Activated effector memory CD4-positive, alpha-beta T cell treated with anti-CD3 and anti-CD28 coated beads, Interleukin-2, amount 50 U/mL, for 16 hours (primary cell): ENCODE measurements at places on chromosomes 11 and 22.

DNA sequence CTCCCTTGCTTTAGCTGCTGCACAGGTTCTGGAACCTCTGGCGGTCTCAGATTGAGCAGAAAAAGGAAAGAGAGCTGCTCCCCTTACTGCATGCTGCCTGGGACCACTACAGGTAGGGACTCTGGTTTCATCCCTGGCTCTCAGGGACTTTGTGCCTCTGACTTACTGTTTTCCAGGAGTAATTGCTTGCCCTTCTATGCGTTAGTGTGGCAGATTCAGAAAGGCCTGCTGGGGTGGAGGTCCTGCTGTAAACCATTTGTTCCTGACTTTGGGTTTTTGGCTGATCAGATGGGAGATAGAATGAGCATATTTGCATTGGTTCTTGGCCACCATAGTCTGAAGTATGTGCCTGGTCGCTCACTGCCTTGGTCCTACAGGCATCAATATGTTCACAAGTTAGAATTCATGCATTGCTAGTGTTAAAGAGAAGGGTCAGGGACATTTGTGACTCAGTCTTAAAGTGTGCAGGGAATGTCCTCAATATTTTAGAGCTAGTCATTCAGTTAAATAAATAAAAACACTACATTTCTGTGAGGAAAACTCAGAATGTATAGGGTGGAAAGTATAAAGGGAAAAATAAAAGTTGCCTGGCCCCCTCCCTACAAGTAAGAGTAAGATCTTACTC is 78.0 kb downstream of the PISD start:
- no peak for DNase-seq

DNA sequence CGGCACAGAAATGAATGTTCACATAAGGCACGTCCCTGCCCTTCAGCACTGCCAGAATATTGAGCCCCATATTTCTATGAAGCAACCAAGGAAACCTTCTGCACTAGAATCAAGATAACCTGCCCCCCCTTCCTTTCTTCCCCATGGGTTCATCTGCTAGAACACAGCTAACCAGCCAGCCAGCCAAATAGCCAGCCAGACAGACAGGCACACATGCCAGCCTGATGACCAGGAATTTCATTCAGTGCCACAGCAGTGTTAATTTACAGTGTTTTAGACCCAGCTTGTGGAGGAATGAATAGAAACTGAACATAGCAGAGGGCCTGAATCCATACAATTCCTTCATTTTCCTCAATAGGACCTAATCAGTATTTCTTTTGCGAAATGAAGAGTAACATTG is 57.0 kb downstream of the TENM4 start:
- no peak for DNase-seq

DNA sequence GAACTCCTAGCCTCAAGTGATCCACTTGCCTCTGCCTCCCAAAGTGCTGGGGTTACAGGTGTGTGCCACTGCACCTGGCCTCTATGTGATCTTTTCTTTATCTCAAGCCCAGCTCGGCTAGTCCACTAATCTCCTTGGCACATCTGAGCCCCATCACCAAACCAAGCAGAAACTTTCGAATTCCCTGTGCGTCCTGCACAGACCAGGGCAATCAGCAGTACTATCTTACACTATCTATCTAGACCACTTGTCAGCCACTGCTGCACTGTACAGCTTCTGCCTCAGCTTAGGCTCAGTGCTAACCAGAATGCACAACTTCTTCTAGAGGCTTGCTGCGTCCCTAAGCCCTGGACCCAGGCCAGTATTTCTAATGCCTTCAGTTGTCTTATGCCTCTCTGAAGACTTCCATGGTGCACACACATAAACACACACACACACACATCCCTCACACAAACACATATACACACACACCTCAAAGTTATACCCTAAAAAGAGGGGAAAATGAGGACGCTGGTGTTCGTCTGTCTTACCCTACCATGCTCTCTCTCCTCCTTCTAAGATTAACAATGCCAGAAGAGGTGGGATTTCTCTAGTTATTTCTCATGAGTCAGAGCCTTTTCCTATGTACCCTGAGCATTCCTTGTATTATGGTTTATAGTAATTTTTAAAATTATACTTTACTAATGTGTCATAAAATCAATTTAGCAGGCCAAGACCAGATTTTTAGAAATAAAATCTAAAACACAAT is 59.3 kb upstream of the FAM181B start:
- DNase-seq, result no peak

GRCh38 chr11:60307507-60308195 is 19.4 kb upstream of the MS4A6E start:
- no peak for DNase-seq

DNA sequence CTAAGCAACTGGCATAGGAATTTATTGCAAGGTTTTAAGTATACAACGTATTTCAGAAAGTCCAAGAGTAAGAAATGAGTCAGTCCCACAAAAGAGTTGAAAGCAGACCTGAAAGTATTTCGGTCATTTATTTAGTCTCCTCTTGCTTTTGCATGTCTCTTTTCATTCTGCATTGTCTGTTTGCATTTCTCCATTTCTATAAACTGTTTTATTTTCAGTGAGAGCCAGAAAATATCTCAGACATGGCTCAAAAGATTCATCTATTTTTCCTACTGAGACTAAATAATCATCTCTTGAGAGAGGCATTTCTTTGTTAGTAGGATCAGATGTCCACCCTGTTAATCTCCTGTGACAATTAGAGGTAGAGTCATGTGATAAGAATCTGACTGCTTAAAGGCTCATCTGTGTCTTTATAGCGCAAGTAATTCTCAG is 219.1 kb upstream of the CCDC179 start:
- no peak for DNase-seq

DNA sequence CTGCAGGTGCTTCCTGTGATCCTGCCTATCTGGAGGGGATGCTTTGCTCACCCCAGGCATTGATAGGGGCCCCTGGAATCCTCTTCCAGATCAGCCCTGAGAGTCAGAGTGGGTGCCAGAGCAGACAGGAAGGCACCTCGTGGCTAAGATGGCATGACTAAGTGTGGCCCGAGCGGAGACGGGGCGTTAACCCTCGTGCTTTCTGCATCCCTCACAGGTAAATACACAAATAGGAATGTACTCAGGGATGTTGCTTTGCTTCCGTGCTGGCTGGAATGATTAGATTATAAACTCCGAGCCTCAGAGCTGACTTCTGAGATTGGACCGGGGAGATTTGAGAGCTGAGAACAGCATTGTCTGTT is 312.7 kb upstream of the B3GAT1 start:
- DNase-seq, result no peak

DNA sequence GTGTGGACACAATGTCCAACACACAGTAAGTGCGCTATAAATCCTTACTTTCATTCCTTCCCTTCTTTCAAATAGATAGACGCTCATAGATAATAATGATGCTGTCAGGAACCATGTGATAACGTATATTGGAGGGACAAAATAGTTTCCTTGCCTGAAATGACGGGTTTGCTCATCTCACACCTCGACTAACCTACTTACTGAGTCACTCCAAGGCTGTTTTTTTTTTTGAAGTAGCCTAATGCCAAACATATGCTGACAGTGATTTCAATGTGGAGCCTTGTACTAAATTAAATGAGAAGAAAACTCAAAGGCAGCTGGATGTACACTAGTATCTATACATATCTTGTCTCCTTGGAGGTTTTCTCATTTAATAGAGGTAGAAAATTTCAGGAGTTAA is 400.5 kb downstream of the NELL1 start:
- DNase-seq, result no peak

- no peak for DNase-seq
These were observed 119.9 kb upstream of the RASSF10 start for GRCh38 chr11:12889243-12889642.

DNA sequence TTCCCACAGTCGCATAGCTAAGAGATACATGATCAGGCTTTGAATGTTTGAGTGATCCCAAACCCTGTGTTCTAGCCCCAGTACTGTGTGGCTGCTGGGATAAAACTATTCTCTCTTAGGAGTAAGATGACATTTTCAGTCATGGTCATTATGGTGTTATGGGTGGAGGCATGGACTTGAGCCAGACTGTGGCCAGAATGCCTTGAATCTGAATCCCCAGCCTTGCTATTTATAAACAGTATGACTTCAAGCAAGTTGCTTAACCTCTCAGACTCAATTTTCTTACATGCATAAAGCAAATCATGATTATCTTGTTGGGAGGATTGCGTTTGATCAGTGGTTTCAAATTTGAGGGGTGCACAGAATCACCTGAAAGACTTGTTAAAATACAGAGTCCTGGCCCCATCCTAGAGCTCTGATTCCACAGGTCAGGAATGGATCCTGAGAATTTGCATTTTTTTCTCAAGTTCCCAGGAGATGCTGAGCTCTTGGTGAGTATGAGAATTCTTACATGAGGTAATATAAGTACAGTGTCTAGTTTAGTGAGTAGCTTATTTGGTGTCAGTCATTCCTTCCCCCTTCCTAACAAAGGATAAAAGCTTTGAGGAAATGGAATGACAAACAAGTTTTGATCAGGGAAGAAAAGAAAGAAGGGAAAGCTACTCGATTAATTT is 571.7 kb downstream of the METTL15 start:
- no peak for DNase-seq

DNA sequence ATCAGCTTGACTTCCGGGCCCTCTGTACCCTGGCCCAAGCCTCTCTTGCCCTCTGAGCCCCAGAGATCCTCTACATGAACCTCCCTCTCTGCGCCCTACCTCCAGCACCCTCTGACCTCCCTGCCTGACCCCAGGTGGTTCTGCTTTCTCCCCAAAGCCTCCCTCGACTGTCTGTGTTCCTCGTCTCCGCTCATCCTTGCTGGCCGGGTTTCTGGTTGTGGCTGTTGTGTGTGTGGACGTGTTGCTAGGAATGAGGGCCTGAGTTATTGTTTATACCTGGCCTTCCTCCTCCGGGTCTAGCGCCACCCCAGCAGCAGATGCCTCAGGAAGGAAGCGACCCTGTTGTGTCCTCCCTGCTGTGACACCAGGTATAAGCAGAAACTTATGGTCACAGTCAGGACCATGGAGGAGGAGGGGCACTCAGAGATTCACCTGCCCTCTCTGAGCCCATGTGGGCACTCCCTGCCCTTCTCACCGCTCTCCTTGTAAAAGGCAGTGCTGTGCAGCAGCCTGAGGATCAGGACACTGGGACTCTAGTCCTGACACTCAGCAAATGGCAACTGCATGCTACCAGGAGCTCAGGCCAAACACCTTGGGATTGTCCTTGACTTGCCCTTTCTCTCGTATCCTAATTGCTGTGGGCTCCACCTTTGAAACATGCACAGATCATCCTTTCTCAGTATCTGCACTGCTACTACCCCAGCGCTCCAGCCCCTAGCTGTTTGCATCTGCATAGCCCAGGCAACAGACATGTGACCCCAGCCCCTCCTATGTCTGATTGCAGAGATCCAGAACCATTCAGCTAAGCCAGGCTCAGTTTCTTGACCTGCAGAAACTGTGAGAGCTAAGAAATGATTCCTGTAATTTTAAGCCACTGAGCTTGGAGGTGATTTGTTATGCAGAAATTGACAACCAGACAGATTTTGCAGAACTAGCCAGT is 140.1 kb downstream of the ST3GAL4 start:
- DNase-seq, result peak; percentile 38

DNA sequence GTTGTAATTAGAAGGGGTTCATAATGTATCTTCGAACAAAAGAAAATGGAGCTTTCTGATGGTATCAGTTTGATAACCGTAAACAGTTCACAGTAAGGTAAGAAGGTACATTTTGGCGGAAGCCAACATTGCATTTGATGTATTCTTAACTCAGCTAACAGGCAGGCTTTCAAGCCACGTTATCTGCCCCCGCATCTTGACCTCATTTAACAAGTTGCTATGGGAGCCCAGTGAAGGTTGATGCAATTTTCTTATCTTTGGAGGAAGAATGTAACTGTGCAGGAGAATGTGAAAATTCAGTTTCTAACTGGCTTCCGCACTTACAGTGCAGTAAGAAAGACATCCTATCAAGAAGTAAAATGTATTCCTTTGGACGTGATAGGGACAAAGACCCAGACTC is 110.6 kb downstream of the ETS1 start:
- DNase-seq, result peak; percentile 89

- DNase-seq, result no peak
These were observed 51.9 kb upstream of the PICALM start for GRCh38 chr11:86120807-86121206.

DNA sequence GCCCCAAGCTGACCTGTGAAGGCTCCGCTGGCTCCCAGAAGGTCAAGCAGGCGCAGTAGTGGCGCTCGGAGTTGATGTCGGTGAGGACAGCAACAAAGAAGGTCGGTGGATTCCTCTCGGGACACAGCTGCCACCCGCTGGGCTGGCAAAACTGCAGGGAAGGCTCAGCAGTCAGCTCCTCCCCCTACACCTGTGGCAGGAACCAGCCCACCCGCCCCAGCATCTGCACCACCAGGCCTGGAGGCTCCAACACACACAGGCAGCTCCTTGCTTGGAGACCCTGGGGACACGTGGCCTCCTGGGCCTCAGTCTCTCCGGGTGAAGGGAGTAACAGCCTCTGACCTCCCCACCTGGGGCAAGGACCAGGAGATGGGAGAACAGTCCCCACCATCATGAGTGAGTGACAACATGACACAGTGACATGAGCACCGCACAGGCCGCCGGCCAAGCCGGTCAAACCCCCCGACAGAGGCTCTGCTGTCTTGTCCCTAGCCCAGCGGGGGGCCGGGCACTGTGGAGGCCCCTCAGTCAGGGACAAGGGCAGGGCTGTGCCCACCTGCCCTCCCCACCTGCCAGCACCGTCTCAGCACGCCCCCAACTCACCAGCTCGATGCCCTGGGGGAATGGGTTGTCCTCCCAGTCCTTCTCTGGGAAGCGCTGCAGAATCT is 6.9 kb downstream of the SBF1 start:
- no peak for DNase-seq

DNA sequence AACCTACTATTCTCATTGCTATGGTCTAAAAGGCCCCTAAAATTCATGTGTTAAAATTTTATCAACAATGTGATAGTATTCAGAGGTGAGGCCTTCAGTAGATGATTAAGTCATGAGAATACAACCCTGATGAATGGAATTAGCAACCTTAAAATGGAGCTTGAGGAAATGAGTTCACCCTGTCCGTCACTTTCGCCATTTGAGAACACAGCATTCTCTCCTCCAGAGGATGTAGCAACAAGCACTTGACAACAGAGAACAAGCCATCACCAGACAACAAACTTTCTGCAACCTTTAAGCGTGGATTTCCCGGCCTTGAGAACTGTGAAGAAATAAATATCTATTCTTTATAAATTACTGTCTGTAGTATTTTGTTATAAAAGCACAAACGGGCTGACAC is 197.0 kb downstream of the SBF2 start:
- DNase-seq, result no peak

DNA sequence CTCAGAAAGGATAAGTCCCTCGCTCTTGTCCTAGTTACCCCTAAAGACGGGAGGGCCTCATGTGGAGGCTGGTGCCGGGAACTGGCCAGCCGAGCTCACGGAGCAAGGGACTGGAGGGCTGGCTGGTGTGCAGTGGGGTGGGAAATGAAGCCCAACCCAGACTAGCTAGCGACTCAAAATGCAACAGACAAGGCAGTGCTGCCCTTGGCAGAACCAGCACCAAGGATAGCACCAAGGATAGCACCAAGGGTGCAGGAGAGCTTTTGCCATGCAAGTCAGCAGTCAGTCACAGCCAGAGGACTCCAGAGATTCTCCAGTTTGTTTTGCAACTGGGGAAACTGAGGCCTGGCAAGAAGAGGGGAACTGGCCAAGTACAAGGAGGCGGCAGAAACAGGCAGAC is 6.5 kb upstream of the BATF2 start:
- DNase-seq, result no peak

- no peak for DNase-seq
These were observed 146.9 kb downstream of the TRIM29 start for GRCh38 chr11:119991022-119991404.

GRCh38 chr11:102971766-102972165 is 16.2 kb upstream of the MMP13 start:
- no peak for DNase-seq
